Substantia nigra (tissue), 51 donors: ENCODE measurements at places on chromosomes 16 and 17.
A peak's percentile ranks its signal among the peaks of the same experiment; 100 is the strongest.

DNA sequence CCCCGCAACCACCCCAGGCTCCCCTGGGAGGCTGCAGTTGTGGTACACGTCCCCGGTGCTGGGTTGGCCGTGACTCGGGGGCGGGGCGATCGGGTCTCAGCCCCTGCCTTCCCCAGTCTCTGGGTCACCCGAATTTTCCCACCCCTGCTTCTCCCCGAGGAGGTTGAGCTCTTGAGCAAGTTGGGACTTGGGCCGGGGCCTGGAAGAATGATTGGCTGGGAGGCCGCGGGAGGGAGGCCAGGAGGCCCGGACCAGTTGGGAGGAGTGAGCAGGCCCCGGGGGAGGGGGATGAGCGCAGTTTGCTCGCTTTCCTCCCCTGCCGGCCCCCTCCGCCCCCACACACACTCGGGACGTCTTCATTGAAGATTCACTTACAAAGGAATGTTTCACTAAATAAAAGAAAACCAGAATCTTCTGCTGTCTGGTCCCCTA is 4.5 kb upstream of the HEXIM1 start:
- DNase-seq, result no peak

DNA sequence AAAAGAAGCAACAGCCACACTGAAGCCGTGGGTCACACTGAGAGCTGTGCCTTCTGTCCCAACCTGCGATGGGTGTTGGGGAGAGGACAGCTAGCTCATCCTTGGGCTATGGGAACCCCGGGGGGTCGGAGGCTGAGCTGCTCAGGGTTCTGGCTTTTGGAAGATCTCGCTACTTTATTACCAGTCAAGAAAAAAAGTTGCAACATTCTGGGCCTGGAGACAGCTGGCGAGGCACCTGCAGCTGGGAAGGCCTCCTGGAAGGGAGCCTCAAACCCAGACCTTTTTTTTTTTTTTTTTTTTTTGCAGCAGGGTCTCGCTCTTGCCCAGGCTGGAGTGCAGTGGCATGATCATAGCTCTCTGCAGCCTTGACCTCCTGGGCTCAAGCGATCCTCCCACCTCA is 24.9 kb downstream of the TPSD1 start:
- no peak for DNase-seq

DNA sequence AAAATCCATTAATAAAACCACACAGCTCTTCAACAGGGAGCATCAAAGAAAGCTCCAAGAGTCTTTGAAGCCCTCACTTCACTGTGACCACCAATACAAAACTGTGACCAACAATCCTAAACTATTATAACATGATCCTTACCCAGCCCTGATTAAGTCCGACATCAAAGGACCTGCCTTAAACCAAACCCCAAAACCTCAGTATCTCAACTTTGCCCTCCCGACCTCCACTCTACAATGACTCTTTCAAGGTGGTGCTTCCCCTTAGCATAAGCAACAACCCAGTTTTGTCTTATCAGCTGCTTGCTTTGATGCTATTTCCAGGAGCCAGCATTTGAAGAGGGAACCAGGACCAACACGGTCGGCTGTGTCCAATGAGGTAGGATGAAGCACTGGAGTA is 8.5 kb upstream of the PRSS22 start:
- DNase-seq, result no peak

DNA sequence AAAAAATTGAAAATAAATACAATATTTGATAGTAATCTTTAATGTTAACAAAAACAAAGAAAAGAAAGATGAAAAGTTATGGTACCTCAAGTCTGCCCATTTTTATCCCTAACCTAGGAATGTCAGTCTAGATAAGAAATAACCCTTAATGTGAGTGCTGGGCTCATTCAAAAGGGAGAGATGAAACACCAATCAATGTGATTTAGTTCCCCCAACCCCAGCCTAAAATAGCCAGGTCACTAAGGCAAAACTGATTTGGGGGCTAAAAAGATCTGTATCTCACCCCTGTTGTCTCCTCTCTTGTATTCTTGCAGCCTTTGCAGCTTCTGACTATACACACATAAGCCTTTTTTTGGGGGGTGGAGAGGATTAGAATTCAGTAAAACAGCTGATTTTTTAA is 3.2 kb upstream of the IGF2BP1 start:
- DNase-seq, result no peak

GRCh38 chr17:40922239-40922638 is 15.2 kb downstream of the KRT23 start:
- DNase-seq, result peak; percentile 8
